ENCODE measurements at places on chromosomes 6 and 20.

- no peak for DNase-seq
These were observed 41.2 kb upstream of the DOK5 start for GRCh38 chr20:54434196-54434595.

- no peak for DNase-seq
These were observed 131.9 kb downstream of the SLC24A3 start for GRCh38 chr20:19344341-19344740.

DNA sequence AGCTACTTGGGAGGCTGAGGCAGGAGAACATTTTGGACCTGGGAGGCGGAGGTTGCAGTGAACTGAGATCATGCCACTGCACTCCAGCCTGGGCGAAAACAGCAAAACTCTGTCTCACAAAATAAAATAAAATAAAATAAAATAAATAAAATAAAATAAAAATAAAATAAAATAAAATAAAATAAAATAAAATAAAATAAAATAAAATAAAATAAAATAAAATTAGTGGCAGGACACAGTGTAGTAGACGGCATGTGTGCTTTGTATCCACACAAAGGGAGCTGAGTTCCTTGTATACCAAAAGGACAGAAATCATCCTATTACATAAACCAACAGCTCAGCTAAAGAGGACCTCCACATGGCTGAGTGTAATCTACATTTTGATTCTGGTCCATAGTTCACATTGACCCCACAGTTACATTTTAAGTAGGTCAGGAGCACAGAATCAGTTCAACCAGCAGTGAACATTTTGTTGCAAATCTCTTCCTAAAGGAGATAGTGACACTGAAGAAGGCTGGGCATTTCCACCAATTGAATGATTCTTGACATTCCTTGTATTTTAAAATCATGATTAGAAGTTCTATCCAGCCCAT is 91.7 kb upstream of the MAP7 start:
- DNase-seq, result no peak

- DNase-seq, result no peak
These were observed 56.2 kb upstream of the EPB41L1 start for GRCh38 chr20:36098364-36098763.

GRCh38 chr20:17992224-17992637 is 23.4 kb downstream of the MGME1 start:
- no peak for DNase-seq

DNA sequence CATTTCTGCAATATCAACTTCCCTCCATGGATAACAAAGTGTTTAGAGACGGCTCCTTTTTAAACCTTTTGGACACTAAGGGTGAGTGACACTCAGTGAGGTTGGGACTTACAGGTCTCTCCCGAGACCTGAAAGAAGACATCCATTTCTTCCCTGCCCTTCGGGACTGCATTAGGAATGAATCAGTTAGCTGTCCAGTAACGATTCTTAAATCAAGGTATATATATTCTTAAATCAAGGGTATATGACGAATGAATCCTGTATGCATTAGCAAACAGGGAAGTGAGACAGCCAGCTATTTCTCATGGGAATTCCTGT is 52.9 kb downstream of the EDN1 start:
- DNase-seq, result no peak

DNA sequence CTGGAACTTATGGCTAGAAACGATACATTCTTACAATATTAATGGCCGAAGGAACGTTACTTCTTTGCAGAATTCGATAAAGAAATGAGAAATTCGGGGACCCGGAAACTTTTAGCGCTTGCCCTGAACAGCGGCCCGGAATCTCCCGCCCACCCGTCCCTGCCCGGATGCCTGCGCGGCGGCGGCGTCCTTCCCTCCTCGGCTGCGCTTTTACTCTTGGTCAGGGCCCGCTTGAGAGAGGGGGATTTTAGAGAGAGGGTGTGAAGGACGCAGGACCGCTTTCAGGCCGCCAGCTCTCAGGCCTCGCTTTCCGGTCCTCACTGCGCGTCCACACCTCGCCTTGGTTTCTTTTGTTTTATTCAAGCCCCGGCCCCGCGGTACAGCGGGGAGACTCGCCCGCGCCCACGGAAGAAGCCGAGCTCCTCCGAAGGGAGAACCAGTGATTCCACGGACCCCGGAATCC is 243.7 kb downstream of the ARID1B start:
- peak; percentile 93 for DNase-seq

- peak; percentile 51 for DNase-seq
These were observed 802.3 kb downstream of the MAFB start for GRCh38 chr20:39886650-39887190.

GRCh38 chr6:38697846-38698245 is 5.1 kb downstream of the GLO1 start:
- no peak for DNase-seq

DNA sequence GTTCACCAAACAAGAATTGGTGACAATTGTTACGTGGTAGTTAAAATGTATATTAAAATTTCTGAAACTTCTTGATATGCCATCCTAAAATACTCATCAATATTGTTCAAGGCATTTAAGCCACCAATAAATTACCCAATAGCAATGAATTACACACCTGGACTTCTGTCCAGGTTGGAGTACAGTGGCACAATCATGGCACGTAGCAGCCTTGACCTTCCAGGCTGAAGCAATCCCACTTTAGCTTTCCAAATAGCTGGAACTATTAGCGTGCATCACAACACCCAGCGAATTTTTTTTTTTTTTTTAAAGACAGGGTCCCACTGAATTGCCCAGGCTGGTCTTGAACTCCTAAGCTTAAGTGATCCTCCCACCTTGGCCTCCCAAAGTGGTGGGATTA is 17.2 kb downstream of the SRPK1 start:
- no peak for DNase-seq

DNA sequence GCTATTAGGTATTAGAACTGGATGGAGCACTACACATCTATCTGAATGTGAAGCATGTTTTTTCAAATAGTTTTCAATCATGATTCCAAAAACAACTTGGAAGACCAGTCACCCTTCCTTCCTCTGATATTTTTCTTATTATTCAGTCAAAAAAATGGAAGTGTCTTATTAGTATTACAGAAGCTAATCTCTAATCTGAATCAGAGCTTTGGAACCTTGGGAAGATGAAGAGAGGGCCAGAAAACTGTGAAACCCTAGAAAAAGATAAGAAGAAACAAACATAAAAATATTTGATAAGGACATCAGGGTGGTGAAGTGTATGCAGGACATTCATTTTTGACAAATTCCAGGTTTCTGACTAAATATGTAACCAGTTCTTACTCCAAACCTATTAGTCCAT is 166.3 kb upstream of the PRSS16 start:
- no peak for DNase-seq

DNA sequence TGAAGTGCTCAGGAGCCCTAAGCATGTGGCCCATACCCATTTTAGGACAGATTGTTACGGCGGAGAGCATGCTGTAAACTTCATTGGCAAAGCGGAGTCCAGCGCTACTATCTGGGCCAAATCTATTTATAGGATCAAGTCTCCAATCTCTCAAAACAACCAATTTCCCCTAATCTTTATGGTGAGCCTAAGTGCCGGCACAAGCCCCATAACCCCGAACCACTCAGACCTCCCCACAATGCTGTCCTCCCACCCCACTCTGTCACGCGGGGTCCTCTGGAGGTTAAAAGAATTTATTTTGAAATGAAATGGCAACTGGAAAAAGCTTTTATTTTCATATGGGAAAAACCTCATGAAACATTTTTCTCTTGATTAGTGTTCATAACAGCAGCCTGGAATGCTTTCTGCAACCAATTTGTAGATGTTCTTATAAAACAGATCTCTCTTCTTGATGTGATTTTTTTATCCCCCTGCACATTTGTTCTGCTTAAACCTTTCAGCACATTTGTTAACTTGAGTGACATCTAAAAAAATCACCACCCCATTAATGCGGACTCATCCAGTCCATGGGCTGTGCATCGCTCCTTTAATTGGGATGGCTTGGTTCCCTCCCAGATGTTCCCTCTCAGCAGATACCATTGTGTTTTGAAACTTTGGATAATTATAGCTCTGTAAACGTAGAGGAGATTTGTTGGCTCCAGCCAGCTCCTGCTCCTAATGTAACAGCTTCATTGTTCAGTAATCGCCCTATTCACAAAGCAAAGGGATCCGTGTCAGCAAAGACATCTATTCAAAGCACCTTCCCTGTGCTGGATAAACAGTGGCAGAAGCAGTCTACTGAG is 323.6 kb downstream of the CD83 start:
- DNase-seq, result no peak

- no peak for DNase-seq
These were observed 14.6 kb downstream of the EDN3 start for GRCh38 chr20:59314997-59315396.

GRCh38 chr6:123518441-123519188 is 118.1 kb downstream of the TRDN start:
- no peak for DNase-seq

- DNase-seq, result no peak
These were observed 93.1 kb downstream of the PRND start for GRCh38 chr20:4814696-4815252.

DNA sequence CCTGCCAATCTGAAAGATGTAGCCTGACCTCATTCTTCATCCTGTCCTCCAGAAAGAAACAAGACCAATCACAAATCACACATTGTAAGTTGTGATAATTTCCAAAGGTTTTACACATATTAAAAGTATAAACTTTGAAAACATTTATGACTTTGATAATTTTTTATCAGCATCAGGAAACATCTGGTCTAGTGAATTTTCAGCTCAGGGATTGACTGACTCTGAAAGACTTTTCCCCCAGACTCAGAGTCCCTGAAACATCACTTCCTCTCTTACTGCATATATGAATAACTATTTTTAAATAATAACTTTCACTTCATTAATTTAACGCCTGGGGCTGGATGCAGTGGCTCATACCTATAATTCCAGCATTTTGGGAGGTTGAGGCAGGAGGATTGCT is 48.5 kb upstream of the SSTR4 start:
- no peak for DNase-seq

DNA sequence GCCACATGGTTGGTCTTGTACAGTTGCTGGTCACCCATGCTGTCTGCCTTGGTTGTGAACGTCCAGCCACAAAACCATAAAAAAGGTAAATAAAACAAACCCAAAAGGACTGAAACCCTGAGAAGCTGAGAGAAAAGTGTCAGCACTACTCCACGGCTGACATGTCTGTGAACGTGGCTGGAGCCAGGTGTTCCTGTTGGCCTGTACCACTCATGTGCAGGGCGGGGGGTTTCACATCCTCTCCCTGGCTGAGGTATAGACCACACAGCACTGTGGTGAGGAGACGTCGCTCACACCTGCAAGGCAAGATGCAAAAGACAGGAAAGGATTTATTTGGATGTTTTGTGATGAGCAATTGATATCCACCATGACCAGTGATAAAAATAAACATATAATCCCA is 51.9 kb upstream of the MRPS10 start:
- DNase-seq, result peak; percentile 58

DNA sequence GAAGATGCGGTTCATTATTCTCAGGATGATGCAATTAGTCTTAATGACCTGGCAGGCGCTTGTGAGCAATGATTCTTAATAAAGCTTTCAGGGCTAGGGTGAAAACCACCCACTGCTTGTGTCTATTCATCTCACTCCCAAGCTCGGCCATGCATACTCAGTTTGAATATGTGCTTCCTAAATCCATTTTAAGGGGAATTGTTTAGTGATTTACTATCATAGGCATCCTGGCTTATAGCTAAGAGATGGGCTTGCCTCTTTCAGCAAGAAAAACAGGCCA is 141.1 kb upstream of the SLC24A3 start:
- DNase-seq, result no peak

- DNase-seq, result no peak
These were observed 106.3 kb downstream of the SLC23A2 start for GRCh38 chr20:4894981-4895381.

- no peak for DNase-seq
These were observed 305 bp upstream of the VNN1 start for GRCh38 chr6:132714160-132714559.

DNA sequence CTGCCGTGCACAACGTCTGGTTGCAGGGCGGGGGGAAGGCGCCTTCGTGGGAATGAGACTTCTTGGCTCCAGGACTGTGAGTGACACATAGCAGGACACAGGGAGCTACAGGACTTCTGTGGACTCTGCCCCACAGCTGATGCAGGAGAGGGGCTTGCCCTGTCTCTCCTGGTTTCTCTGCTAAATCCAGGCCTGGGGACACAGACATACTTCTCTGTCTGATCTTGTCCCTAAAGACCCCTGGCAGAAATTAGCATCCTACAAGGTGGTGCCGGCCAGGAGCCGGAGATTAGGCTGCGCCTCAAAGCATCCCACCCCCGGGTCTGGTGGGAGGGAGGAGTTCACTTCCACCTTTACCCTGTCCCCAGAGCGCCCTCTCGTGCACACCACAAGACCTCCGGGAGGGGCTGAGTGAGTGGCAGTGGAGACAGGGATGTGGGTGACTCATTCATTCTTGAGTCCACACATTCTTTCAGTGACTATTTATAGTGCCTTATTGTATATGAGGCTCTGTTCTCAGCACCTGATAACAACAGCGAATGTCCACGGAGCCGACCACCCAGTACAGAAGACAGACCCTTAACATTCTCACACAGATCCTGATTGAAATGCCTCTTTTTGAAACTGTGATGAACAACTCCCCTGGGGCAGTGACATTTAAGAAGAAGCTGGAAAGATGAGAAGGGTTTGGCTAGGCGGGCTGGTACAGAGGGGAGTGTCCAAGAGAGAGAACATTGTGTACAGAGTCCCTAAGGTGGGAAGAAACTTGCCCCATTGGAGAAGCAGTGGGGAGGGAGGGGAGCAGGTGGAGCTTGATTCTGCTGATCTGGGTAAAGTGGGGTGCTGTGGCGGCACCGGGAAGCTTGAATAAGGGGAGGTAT is 39.0 kb downstream of the GMPR start:
- peak; percentile 89 for DNase-seq

DNA sequence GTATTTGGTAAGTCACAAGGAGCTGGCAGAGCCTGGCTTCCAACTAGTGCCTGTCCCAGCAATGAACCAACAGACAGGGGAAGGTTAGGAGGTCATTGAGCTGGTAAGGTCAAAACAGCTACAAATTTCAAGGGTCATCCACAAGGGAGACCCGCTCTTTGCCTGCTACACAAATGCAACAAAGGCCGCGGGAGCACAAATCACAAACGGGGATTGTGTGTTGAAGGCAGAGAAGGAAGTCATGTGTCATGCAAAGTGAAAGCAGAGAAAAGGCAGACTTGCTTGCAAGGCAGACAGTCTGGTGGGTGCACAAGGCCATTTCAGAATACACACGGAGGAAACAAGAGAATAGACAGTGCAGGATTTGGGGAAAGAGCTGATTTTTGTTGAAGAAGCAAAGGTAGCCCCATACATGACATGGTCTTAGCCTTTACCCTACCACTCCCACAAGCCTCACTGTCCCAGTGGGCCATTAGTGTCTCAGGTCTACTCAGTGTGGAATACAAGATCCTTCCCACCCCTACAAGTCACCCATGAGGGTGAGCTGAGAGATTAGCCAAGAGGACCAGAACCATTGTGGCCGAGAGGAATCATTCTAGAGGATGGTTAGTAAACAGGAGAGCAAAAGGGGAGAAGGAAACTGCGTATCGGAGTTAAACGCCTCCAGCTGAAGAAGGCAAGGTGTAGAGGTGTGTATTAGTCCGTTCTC is 18.1 kb upstream of the SAMHD1 start:
- no peak for DNase-seq
